ENCODE measurements at places on chromosomes 6 and 20. TPM values are rescaled to one million over a fixed set of nuclear protein-coding genes. Genes with fewer than 3 reads are reported as not detected.

Gene C20orf144
- total RNA-seq: not detected

Gene SIGLEC1
- total RNA-seq: 9.5 TPM

Gene ADGRF5
- total RNA-seq: 25.9 TPM

GRCh38 chr20:33019465-33020277, 11.8 kb upstream of the BPIFB6 start:
- no peak for DNase-seq

DNA sequence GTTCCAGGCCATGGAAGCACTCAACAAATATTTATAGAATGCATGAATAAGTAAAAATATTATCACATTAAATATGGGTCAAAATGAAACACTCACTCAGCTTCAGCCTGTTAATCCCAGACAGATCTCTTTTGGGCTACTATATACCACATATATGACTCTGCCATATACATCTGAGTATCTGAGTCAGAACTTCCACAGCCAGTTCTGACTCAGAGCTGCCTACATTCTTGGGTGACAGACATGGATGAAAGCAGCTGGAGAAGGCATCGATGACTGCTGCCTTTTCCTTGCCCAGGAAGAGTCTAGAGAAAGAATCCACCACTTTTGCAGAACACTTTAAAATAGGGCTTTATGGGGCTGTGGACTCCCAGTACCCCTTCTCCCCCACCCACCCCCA, 11.5 kb upstream of the PDYN start:
- no peak for DNase-seq

DNA sequence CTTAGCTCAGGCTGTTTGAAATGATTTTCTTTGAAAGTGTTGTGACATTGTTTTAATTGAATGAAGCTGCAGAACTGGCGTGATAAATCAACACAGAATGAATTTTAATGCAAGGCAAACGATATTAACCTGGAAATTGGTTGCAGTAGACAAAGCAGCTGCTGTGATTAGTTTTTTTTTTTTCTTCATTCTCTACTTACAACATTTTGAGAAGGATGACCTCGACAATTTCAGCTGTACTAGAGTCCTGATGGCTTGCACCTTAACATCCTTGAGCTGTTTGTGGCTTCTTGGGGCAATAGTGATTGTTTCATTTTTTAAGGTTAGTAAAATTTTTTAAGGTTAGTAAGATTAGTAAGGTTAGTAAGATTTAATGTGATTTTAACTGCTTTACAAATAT, 54.2 kb downstream of the QKI start:
- DNase-seq: no peak

GRCh38 chr6:100347901-100348550, 116.7 kb downstream of the SIM1 start:
- DNase-seq: no peak

- peak; percentile 67 for DNase-seq
Observed at GRCh38 chr6:137313928-137314855, 95.0 kb upstream of the IFNGR1 start.

GRCh38 chr6:16472349-16473069, 234.1 kb downstream of the GMPR start:
- DNase-seq: no peak
